ENCODE measurements at places on chromosomes 12 and 14. TPM values are rescaled to one million over a fixed set of nuclear protein-coding genes. Genes with fewer than 3 reads are reported as not detected.

DNA sequence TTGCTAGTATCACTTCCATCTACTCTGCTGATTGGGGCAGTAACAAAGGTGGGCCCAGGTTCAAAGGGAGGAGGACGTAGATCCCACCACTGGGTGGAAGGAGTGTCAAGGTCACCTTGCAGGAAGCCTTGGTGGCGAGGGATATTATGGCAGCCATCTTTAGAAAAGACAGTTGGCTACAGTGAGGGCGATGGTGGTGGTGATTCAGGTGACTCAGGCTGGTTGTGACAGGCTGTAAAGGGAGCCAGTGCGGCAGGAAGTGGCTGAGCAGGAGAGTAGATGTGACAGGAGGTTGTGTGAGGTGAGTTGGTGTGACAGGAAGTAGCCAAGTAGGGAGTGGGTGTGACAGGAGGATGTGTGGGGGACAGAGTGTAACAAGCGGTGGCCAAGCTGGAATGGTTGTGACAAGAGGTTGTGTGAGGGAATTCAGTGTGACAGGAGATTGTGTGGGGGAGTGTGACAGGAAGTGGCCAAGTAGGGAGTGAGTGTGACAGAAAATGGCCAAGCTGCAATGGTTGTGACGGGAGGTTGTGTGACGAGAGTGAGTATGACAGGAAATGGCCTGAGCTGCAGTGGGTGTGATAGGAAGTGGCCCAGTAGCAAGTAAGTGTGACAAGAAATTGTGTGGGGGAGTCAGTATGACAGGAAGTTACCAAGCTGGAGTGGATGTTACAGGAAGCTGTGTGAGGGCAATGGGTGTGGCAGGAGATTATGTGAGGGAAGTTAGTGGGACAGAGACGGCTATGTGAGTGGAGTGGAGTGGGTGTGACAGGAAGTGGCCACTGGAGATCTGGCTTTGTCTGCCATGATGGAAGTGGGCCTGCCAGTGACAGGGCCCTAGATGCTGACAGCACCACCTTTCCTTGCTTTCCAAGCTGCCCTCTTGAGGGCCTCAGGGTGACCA, 136.5 kb upstream of the MYL2 start:
- peak; percentile 28 for DNase-seq

- DNase-seq = no peak
Measured at GRCh38 chr12:17976202-17976601, 113.8 kb downstream of the RERGL start.

DNA sequence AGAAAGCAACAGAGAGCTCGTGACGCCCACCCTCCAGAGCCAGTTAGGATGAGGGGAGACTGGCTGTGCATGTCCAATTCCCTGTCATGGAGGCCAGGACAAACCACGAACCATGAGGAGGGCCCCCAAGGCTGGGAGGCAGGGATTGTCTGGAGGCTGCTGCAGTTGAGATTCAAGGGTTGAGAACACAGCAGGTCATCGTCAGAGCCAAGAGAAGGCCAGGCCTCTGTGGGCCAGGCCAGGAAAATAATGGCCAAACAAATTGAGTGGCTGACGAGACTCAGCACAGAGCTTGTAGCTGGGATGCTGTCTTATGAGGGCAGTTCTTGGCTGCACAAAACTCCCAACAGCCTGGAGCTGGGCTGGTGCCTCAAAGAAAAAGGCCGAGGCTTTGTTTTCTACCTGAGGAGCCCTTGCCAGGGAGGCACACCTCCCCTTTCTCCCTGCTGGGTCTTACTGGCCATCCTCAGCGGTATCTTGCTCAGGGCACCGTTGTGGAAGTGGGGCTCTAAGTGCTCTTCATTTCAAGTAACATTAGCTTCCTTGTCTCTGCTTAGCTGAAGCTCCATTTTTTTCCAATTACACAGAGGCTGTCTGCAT, 665.9 kb downstream of the BCL11B start:
- no peak for DNase-seq

GRCh38 chr12:45708901-45709300, 20.6 kb upstream of the ARID2 start:
- no peak for DNase-seq

TAS2R31 gene
- not detected for polyA plus RNA-seq

- DNase-seq = no peak
Measured at GRCh38 chr12:108826101-108826806, 31.1 kb downstream of the SSH1 start.

SLC6A12 gene
- polyA plus RNA-seq = not detected

DNA sequence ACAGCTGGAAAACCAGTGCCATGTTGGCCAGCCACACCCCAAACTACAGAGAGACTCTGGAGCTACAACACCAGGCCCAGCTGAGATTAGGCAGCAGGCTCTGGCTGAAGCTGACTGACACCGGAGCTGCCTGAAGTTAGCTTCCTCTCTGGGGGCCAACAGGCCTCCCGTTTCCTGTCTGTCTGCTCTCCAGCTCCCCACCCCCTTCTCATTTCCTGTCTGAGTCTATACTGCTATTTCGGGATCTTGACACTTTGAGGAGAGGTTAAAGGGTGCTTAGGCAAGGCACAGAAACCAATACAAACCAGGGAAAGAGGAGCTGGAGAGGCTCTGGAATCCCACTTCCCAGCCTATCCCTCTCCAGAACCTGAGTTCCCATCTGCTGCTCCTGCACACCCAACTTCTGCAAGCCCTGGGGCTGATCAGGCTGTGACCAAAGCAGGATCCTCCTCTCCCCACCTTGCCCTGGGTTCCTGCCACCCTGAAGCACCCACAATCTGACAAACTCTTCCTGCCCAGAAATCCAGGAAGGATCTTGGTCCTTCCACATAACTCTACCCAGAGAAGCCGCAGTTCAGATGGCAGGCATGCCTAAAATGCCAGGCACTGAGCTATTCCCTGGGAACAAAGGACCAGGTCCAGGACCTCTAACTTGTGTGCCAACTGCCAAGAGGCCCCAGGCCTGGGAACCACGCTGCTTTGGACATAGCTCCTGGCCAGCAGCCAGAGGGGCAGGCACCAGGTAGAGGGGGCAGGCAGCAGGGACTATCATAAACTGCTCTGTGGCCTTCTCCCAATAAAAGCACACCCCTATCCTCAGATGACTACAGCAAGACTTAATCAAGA, 39.9 kb downstream of the PRPF40B start:
- DNase-seq = peak; percentile 67

GRCh38 chr12:101925935-101926334, 48.6 kb downstream of the DRAM1 start:
- no peak for DNase-seq

P2RX7 gene
- 9.2 TPM for polyA plus RNA-seq
